ENCODE measurements at places on chromosomes 13 and 19.
A peak's percentile ranks its signal among the peaks of the same experiment; 100 is the strongest.

DNA sequence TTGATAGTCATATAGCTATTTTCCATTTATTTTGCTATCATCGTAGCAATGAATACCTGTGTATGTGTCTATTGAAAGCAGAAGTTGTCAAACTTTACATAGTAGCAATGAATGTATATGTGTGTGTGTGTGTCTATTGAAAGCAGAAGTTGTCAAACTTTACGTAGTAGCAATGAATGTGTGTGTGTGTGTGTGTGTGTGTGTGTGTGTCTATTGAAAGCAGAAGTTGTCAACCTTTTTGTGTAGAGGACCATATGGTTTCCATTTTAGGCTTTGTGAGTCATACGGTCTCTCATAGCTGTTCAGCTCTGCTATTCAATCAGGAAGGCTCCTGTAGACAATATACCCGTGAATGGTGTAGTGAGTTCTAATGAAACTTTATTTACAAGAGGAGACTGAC is 20.8 kb downstream of the NLRP4 start:
- no peak for DNase-seq

- DNase-seq: no peak
These were observed 7.1 kb downstream of the SMAD9 start for GRCh38 chr13:36912973-36913372.

DNA sequence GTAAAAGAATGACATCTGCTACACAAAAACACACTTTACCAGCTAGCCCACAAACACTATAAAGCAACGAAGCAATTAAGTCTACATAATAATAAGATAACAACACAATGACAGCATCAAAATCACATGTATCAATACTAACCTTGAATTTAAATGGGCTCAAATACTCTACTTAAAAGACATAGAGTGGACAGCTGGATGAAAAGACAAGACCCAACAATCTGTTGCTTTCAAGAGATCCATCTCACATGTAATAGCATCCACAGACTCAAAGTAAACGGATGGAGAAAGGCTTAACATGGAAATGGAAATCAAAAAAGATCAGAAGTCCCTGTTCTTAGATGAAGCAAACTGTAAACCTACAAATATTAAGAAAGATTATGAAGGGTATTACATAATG is 2175.9 kb downstream of the PCDH9 start:
- DNase-seq: no peak

DNA sequence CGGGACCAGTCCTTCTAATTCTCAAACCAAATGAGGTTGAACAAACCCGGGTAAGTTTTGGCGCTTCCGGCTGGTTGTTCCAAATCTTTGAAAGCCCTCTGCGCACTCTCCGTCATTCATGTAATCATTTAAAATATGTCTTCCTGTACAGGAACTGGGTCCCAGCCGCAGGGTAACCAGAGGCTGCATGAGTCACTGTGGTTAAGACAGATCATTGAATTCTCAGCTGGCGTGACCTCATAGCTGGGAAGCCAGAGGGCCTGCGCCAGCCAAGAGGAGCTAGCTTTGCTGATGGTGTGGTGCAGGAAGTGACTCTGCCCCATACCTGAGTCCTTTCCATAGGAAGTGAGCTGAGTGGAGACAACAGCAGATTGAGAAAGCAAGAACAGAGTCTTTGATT is 135.2 kb downstream of the TSHZ3 start:
- peak; percentile 87 for DNase-seq

GRCh38 chr19:31254611-31255010 is 94.6 kb downstream of the TSHZ3 start:
- peak; percentile 8 for DNase-seq

DNA sequence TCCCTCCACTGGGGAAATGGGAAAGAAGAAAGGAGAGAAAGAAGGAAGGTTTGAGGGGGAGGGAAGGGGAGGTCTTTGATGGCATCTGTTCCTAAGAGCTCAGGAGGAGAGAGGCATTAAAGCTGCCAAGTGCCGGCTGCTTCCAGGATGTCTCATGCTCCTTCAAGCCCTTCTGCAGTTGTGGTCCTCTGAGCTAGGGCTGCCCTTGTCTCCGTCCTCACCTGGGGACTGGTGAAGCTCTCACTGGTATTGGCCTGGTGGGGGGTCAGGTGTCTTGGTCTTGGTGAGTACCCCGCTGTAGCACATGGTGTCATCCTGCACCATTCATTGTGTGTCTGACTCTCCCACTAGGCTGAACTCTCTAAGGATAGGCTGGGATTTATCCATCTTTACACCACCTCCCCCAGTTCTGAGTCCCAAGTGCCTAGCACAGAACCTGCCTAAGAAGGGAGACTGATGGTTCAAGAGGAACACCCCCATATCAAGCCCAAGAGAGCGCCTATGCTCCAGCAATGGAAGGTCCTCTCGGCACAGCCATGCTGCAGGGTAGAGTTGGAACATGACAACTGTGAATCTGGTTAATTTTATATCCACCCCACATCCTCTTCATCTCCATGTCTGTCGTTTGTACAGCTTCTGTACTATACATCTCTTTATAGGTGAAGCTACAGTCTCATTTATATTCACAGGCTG is 83.7 kb downstream of the AKAP11 start:
- DNase-seq: peak; percentile 52

DNA sequence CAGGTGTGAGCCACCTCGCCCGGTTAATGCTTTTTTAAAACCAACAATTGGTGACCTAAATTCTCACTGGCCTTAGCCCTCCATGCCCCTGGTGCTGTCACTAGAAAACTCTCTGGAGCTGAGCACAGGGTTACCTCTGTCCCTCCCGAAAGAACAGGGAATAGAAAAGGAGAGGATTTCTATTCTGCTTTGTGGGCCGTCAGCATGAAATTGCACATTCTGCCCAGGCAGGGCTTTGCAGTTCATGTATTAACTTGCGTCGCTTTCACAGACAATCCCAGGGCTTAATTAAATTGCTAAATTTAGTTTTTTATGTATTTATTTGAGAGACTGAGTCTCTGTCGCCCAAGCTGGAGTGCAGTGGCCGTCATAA is 583 bp upstream of the ZNF480 start:
- DNase-seq: no peak

GRCh38 chr19:33868076-33868735 is 71.5 kb downstream of the KCTD15 start:
- no peak for DNase-seq

Data from stimulated activated CD8-positive, alpha-beta memory T cell treated with anti-CD3 and anti-CD28 coated beads, Interleukin-4, amount 100 ng/mL, for 48 hours (primary cell).